ENCODE measurements at places on chromosomes 2 and 18. TPM values are rescaled to one million over a fixed set of nuclear protein-coding genes. Genes with fewer than 3 reads are reported as not detected.

ACTG2 gene
- total RNA-seq = 4.1 TPM

CRYGC gene
- total RNA-seq = not detected

SPTBN1 gene
- total RNA-seq = 365 TPM

LMAN2L gene
- 38.9 TPM for total RNA-seq

MERTK gene
- 0.29 TPM for total RNA-seq

LYPD1 gene
- 0.73 TPM for total RNA-seq

DNAH7 gene
- 0.66 TPM for total RNA-seq

NEB gene
- 0.17 TPM for total RNA-seq

UGT1A6 gene
- total RNA-seq = not detected

CCDC74B gene
- 4.8 TPM for total RNA-seq

TMEM182 gene
- 2.0 TPM for total RNA-seq

DNER gene
- total RNA-seq = 0.44 TPM

TNFRSF11A gene
- total RNA-seq = 0.66 TPM

POTEC gene
- not detected for total RNA-seq

UGT1A8 gene
- not detected for total RNA-seq

VAMP5 gene
- total RNA-seq = 35.4 TPM

TMEM247 gene
- not detected for total RNA-seq

SLC5A7 gene
- total RNA-seq = not detected

SP140 gene
- 0.87 TPM for total RNA-seq

MYO1B gene
- total RNA-seq = 109 TPM

UGT1A3 gene
- total RNA-seq = not detected

ITPRIPL1 gene
- 5.8 TPM for total RNA-seq

SOCS6 gene
- 31.0 TPM for total RNA-seq

PPP1CB gene
- total RNA-seq = 296 TPM

LAMA1 gene
- 3.6 TPM for total RNA-seq

EGR4 gene
- 0.83 TPM for total RNA-seq

MC2R gene
- total RNA-seq = not detected

ALPP gene
- under 0.01 TPM for total RNA-seq

MRPL19 gene
- 37.7 TPM for total RNA-seq

ADCY3 gene
- total RNA-seq = 40.6 TPM

RANBP2 gene
- total RNA-seq = 61.5 TPM

CXCR1 gene
- total RNA-seq = not detected

REG3G gene
- total RNA-seq = not detected

DYSF gene
- total RNA-seq = 0.15 TPM

ADAM23 gene
- total RNA-seq = 10.6 TPM

SCLY gene
- 11.6 TPM for total RNA-seq

CD28 gene
- under 0.01 TPM for total RNA-seq

ATP6V1C2 gene
- not detected for total RNA-seq

EFHD1 gene
- not detected for total RNA-seq

ELOA2 gene
- not detected for total RNA-seq

RMDN2 gene
- total RNA-seq = 5.1 TPM

PSME4 gene
- total RNA-seq = 28.6 TPM

IHH gene
- under 0.01 TPM for total RNA-seq

SMYD5 gene
- total RNA-seq = 27.1 TPM

GAD1 gene
- 0.33 TPM for total RNA-seq

CROCC2 gene
- total RNA-seq = 1.0 TPM

CD207 gene
- total RNA-seq = not detected

LHCGR gene
- total RNA-seq = not detected

UGT1A4 gene
- total RNA-seq = not detected

FRZB gene
- total RNA-seq = 0.44 TPM

GDF7 gene
- total RNA-seq = not detected

VPS54 gene
- 21.2 TPM for total RNA-seq

INSIG2 gene
- total RNA-seq = 11.6 TPM

DCC gene
- total RNA-seq = 2.5 TPM

RAB6C gene
- total RNA-seq = not detected

DCAF17 gene
- 20.7 TPM for total RNA-seq

IL1A gene
- 0.33 TPM for total RNA-seq

UGT1A5 gene
- total RNA-seq = not detected

AGAP1 gene
- total RNA-seq = 24.6 TPM

ACVR1 gene
- 46.4 TPM for total RNA-seq

All from smooth muscle cell of trachea (primary cell).